ENCODE measurements at places on chromosomes 5 and 9. TPM values are rescaled to one million over a fixed set of nuclear protein-coding genes. Genes with fewer than 3 reads are reported as not detected.
A peak's percentile ranks its signal among the peaks of the same experiment; 100 is the strongest.

GRCh38 chr9:134371731-134372130 is 45.5 kb downstream of the RXRA start:
- H3K36me3 ChIP-seq, result no peaks in the 10 kb centered on the region
- H3K4me1 ChIP-seq, result peaks cover 94% of the 10 kb centered on the region
- no peak overlapping the region for H3K4me3 ChIP-seq
- no peaks in the 10 kb centered on the region for H3K27me3 ChIP-seq

Gene NIPAL4
- polyA plus RNA-seq, result 0.19 TPM

GRCh38 chr5:162160401-162160800 is 92.8 kb downstream of the GABRG2 start:
- H3K27ac ChIP-seq, result no peak overlapping the region
- H3K4me1 ChIP-seq, result no peaks in the 10 kb centered on the region
- no peaks in the 10 kb centered on the region for H3K27me3 ChIP-seq

GRCh38 chr5:138936225-138936967 is 61.3 kb upstream of the LRRTM2 start:
- no peaks in the 10 kb centered on the region for H3K4me1 ChIP-seq
- H3K4me3 ChIP-seq, result no peak overlapping the region
- peak; percentile 23 for DNase-seq
- peak overlapping the region; percentile 1 for H3K27ac ChIP-seq
- peaks cover 35% of the 10 kb centered on the region for H3K36me3 ChIP-seq

DNA sequence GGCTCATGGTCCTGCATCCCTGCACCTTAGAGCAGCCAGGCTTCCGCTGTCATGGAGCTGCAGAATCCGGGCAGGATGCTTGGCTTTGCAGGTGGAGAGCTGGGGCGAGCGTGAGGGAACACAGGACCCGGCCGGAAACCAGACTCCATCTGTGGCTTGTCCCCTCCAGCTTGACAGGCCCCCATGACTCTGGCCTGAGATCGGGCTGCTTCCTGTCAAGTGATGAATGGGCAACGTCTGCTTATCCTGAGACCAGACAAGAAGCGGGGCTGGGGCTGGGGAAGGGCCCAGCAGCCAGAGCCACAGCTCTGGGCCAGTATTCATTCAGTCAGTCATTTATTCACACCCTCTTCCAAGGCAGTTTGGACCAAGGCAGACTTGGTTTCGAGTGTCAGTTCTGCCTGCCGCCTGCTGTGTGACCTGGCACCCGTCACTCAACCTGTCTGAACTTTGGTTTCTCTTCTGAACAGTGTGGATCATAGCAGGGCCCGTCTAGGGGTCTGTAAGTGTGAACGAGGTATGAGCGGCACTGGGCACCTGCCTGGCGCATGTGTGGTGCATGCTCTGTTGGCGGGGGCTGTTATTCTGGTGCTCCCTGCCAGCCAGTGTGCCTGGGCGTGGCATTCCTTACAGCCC is 37.5 kb downstream of the NEK6 start:
- DNase-seq, result peak; percentile 81
- no peaks in the 10 kb centered on the region for H3K27me3 ChIP-seq
- peak overlapping the region; percentile 64 for H3K27ac ChIP-seq
- peaks cover 7% of the 10 kb centered on the region for H3K36me3 ChIP-seq
- H3K4me1 ChIP-seq, result peaks cover 89% of the 10 kb centered on the region
- H3K4me3 ChIP-seq, result no peak overlapping the region

DNA sequence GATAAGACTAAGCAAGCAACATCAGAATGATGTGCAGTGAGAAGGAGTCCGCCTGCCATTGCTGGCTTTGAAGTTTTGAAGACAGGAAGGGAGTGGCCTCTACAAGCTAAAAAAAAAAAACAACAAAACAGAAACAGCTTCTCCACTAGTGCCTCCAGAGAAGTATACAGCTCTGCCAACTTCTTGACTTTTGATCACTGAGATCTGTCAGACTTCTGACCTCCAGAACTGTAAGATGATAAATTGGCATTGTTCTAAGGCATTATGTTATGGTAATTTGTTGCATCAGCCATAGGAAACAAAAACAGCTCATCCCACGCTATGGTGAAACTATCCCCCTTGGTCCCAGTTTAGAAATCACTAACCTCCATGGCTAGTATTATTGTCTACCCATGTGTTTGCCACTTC is 131.0 kb upstream of the VCAN start:
- H3K36me3 ChIP-seq, result no peaks in the 10 kb centered on the region
- no peaks in the 10 kb centered on the region for H3K4me1 ChIP-seq
- H3K27me3 ChIP-seq, result no peaks in the 10 kb centered on the region
- no peak overlapping the region for H3K4me3 ChIP-seq
- DNase-seq, result peak; percentile 11

Gene TSLP
- polyA plus RNA-seq, result 4.2 TPM

DNA sequence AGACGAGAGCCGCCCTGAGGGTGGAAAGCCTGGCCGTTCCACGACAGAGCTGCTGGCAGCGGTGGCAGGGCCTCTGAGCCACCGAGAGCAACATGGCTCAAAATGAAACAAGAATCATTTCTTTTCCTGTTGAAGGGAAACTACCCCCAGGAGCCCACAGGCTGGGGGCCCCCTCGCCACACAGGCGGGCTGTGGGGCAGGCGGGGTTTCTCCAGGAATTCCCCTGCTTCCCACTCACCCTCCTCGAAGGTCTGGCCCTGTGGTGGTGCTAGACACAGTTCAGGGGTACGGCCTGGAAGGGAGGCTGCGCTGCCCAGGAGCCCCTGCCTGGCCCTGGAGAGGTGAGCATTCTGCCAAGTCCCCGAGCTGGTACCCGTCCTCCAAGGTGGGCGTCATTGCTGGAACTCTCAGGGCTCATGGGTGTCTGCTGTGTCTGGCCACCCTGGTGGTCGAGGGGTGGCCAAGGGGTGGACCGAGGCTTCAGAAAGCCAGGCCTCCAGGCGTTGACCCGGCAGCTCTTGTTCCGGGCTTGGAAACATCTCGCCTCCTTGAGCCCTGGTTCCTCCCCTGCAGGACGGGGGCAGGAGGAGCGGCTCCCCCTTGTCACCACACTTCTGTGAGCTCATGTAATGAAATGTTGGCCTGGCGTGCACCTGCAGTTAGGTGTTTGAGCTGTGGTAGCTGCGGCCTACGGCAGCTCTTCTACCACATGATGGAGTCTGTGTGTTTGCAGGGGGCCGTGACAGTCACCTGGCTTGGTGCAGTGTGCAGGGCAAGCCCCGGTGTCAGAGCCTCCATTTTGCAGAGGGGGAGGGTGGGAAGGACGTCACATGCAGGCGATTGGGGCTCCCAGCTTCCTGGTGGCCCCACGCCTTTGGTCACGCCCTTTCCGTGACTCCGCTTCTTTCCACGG is 65.3 kb downstream of the RXRA start:
- H3K4me1 ChIP-seq, result peaks cover 98% of the 10 kb centered on the region
- no peak overlapping the region for H3K4me3 ChIP-seq

DNA sequence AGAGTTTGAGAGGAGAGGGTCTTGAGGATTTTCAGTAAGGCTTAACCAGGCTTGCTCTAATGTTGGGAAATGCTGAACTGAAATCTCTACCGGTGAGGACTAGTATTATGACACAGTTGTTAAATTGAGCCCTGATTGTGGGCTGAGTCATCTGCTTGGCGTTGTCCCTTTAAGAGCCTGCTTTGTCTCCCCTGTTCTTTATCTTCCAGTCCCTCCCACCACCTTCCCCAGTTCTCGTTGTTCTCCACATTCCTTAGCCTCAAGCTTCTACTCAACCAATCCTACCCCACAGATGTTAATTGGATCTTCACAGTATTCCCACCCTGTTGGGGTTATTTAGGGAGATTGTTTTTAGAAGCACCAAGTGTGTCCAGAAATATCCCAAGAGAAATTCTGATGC is 57.6 kb downstream of the ANKRD55 start:
- H3K4me1 ChIP-seq, result peaks cover 12% of the 10 kb centered on the region
- no peak for DNase-seq
- H3K27me3 ChIP-seq, result no peaks in the 10 kb centered on the region

DNA sequence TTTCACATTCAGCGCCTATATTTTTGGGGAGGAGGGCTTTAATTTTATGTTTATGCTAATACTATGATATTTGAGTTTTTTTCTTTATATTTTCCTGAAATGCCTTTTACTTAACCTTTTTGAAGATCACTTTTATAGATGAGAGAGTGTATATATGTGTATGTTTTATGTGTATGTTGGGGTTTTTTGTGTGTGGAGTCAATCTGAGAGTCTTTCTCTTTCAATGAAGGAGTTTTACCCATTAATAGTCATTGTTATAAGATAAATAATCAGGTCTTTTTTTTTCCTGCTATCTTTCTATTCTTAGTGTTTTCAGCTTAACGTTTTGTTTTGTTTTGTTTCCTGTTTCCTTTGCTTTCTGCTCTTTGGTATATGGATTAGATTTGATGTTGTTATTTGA is 112.2 kb downstream of the TEX10 start:
- no peak overlapping the region for H3K27ac ChIP-seq
- no peaks in the 10 kb centered on the region for H3K36me3 ChIP-seq
- no peaks in the 10 kb centered on the region for H3K27me3 ChIP-seq
- no peaks in the 10 kb centered on the region for H3K4me1 ChIP-seq

Gene PCDHGC4
- not detected for polyA plus RNA-seq

Gene STK32A
- polyA plus RNA-seq, result 0.48 TPM

Gene SLC25A51
- 5.2 TPM for polyA plus RNA-seq

- DNase-seq, result no peak
- H3K4me1 ChIP-seq, result peaks cover 17% of the 10 kb centered on the region
- peaks cover 41% of the 10 kb centered on the region for H3K27me3 ChIP-seq
- H3K36me3 ChIP-seq, result no peaks in the 10 kb centered on the region
These were observed 46.8 kb downstream of the NSUN2 start for GRCh38 chr5:6585939-6586646.

DNA sequence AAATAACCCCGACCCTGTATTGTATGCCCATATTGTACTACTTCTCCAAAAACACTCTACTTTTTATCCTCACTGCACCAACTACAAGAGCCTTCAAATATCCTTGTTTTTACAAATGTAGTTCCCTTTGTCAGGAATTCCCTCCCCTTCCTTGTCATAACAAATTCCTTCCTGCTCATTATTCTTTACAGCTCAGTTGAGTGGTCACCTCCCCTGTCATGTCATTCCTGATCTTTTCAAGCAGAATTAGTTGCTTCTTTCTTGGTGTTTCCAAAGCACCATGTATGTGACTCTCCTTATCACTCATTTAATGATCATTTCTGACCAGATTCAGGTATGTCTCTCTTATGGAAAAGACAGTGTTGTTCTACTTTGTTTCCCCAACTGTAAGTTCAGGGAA is 194.2 kb upstream of the SMC2 start:
- no peaks in the 10 kb centered on the region for H3K36me3 ChIP-seq
- no peaks in the 10 kb centered on the region for H3K4me1 ChIP-seq
- no peaks in the 10 kb centered on the region for H3K27me3 ChIP-seq
- DNase-seq, result no peak

Gene GABRG2
- polyA plus RNA-seq, result not detected

Gene OGN
- 10.0 TPM for polyA plus RNA-seq

Gene RFESD
- polyA plus RNA-seq, result 1.7 TPM

GRCh38 chr5:96084874-96085506 is 123.3 kb upstream of the ELL2 start:
- peaks cover 15% of the 10 kb centered on the region for H3K4me1 ChIP-seq
- no peak for DNase-seq
- H3K4me3 ChIP-seq, result no peak overlapping the region

DNA sequence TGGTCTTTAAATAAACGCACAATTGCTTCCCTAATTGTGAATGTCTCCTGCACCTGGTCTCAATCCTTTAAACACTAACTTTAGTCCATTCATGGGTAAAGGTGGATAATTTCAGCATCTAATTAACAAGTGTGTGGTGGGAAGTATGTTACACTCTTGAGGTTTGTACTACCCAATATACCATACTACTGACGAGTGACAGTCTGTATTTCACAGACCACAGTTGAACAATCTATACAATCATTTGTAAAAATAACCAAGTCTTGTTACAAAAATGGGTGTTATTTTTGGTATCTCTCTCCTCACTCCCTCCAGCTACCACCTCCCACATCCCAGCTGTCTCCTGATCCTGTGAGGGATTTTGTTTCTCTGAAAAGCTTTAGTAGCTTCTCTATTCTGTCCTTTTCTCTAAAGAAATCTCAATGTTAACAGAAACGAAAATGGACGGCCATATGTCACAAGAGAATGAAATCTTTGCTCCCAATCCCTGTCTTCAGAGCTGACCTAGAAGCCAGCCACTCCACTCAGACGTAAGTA is 62.3 kb upstream of the ZNF366 start:
- H3K36me3 ChIP-seq, result no peaks in the 10 kb centered on the region
- no peak for DNase-seq
- H3K27ac ChIP-seq, result no peak overlapping the region
- H3K27me3 ChIP-seq, result no peaks in the 10 kb centered on the region

GRCh38 chr5:66757219-66757833 is 161.1 kb downstream of the MAST4 start:
- no peak overlapping the region for H3K4me3 ChIP-seq
- H3K36me3 ChIP-seq, result no peaks in the 10 kb centered on the region
- DNase-seq, result peak; percentile 63
- no peaks in the 10 kb centered on the region for H3K27me3 ChIP-seq

Gene MRPL22
- 47.5 TPM for polyA plus RNA-seq

Gene SUSD3
- polyA plus RNA-seq, result 2.0 TPM

DNA sequence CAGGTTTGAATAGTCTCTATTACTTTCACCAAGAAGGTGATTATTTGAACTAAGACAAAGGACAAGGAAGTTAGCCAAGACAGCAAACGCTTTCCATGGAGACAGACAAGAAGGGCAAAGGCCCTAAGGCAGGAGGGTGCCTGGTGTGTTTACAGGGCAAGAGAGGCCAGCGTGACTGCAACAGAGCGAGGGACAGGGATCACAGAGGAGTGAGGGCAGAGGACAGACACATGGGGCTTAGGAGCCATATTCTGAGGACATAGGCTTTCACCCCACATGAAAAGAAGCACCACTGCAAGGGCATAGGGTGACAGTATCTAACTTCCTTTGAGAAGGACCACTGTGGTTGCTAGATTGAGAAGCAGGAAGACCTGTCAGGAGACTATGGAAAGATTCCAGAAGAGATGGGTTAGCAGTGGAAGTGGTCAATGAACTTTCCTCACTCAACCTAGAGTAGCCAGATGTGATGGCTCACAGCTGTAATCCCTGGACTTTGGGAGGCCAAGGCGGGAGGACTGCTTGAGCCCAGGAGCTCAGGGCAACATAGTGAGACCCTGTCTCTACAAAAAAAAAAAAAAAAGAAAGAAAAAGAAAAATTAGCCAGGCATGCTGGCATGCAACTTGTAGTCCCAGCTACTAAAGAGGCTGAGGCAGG is 5.0 kb upstream of the HAVCR1 start:
- H3K27ac ChIP-seq, result no peak overlapping the region
- no peaks in the 10 kb centered on the region for H3K4me1 ChIP-seq
- H3K36me3 ChIP-seq, result no peaks in the 10 kb centered on the region
- peak; percentile 43 for DNase-seq
- H3K4me3 ChIP-seq, result no peak overlapping the region

DNA sequence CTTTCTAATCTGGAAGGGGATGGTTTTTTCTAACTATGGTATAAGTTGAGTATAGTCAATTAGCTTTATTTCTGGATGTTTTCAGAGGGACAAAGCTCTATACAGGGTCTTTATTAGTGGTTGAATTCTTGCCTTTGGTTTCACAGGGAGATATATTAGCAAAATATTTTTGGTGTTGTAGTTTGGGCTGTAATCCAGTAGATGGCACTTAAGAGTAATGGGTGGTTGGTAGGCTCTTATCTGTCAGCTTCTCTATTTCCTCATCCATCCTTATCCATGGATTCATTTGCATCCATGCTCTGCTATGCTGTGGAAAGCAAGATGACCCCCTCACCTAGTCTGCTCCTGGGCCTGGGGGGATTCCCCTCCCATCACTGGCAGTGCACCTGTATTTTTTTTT is 363.6 kb upstream of the CYLC2 start:
- no peaks in the 10 kb centered on the region for H3K36me3 ChIP-seq
- DNase-seq, result no peak
- no peaks in the 10 kb centered on the region for H3K4me1 ChIP-seq
- no peak overlapping the region for H3K27ac ChIP-seq
- no peak overlapping the region for H3K4me3 ChIP-seq
- no peaks in the 10 kb centered on the region for H3K27me3 ChIP-seq

Gene CTSV
- polyA plus RNA-seq, result 6.0 TPM

All from stomach (tissue), 19 donors.